ENCODE measurements at places on chromosomes 3 and 15. TPM values are rescaled to one million over a fixed set of nuclear protein-coding genes. Genes with fewer than 3 reads are reported as not detected.

- DNase-seq: no peak
Observed at GRCh38 chr3:119555309-119555735, 4.1 kb downstream of the CD80 start.

IL17RE gene
- 0.74 TPM for total RNA-seq

DNA sequence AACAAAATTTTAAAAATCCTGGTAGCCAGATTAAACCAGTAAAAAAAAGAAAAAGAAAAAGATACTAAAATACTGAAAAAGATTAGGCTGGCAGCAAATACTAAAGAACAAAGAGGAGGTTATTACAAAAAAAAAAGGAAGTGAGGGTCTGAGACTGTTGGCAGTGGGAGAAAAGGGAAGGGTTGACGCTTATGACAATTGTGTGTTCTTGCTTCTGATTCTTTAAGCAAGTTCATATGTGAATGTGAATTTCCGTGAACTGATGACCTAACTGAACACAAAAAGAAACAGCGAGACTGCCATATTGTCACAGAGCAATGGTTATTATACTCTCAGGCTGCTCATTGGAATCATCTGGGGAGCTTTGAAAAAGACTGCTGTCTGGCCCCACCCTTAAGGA, 56.5 kb downstream of the ATP13A4 start:
- DNase-seq: no peak

DNA sequence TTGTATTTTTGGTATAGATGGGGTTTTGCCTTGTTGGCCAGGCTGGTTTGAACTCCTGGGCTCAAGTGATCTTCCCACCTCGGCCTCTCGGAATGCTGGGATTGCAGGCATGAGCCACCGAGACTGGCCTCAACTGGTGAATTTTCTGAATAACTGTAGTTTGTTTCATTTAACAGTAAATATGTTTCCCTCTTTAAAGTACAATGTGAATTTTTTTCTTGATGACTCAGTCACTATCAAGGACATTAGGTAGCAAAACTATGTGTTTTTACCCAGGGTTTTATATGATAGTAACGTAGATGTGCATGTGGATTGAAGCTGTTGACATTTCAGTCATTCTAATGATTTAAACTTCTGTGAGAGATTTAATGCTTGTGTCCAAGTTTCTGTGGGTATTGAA, 40.2 kb upstream of the MAPKBP1 start:
- no peak for DNase-seq

- no peak for DNase-seq
Observed at GRCh38 chr3:172347895-172348679, 100.2 kb downstream of the GHSR start.

DNA sequence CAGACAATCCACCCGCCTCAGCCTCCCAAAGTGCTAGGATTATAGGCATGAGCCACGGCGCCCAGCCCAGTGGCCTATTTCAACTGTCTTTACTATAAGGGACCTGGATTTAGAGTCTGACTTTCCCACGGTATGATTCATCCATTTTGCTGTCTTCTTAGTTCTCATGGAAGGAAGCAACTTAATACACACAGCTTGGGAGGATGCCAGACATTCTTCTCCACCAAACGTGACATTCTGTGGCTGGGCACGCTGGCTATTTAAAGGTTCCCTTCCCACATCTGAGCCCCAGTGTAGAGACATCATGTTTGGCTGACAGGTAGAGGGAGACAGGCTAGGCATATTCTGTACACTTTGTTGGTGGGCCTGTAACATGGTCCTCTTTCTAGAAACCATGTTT, 26.2 kb downstream of the FAM43A start:
- no peak for DNase-seq

- no peak for DNase-seq
Observed at GRCh38 chr3:177279118-177279815, 82.0 kb upstream of the TBL1XR1 start.

- no peak for DNase-seq
Observed at GRCh38 chr3:128274837-128275236, 121.6 kb downstream of the EEFSEC start.

MCF2L2 gene
- total RNA-seq: 1.8 TPM

DNA sequence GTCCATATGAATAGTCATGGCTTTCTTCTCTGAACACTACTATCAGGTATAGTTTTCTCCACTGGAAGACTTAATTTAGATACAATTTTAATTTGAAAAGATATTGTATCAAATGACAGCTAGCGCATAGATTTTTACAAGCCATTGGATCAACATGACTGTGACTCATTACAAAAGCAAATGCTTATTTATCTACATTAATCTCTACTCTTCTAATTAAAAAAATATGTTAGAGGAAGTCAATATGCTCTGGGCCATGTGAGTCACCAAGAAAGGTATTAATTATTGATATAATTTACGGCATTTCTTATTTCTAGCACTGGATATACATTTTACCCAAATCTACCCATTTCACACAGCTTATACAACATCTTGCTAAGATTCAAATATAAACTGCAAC, 800.3 kb upstream of the GBE1 start:
- no peak for DNase-seq

DNA sequence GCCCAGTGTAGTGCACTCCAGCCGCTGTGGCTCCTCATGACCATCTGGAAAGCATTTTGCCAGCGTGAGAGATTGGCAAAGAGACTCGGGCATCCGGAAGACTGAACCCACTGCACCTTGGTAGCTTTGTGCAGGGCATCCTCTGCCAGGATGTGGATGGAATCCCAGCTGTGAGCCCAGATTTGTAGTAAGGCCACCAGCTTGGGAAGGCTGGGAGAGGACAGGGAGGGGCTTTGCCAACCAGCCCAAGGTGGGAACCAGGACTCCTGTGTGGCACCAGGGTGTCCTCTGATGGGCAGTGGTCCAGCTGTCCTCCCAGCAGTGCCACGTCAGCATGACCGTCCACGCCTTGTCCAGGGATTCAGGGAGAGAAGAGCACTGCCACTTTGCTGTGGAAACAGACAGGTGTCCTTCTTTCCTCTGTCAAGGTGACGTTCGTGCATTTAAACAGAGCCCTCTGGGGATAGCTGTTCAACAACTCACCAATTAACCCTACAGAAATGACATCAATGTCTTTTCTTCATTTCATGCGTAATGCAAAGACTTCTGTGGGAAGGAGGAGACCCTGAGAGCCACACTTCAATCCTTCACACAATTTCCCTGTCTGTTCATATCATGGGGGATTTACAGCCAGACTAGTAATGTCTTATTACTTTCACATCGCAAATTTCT, 19.1 kb downstream of the KLF15 start:
- DNase-seq: no peak

DNA sequence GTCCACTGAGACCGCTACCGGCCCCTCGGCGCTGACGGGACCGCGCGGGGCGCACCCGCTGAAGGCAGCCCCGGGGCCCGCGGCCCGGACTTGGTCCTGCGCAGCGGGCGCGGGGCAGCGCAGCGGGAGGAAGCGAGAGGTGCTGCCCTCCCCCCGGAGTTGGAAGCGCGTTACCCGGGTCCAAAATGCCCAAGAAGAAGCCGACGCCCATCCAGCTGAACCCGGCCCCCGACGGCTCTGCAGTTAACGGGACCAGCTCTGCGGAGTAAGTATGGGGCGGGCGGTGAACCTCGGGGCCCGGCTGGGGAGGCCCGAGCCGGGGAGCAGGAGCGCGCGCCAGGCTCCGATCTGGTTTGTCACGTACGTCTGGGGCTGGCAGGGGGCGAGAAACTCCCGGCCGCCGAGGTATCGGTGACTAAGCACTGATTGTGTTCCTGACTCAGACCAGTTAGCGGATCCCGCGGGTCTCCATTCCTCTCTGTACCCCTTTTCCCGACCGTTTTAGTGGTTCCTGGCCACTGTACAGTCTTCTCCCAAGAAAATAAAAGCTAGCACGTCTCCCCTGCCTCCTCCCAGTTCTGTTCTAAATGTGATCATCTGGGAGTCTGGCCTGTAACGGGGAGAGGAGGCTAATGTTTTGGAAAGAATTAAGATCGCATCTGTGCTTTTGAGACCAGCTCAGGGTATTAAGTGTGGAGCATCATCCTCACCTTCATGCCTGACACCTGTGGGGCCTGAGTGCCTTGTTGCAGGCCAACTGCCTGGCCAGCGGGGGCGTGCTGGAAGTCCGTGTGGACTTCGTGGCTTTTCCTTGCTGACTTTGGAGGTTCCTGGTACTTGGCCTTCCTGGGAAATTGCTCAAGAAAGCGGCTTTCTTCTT, 691 bp downstream of the MAP2K1 start:
- peak; percentile 44 for DNase-seq

EXD1 gene
- total RNA-seq: not detected

DNA sequence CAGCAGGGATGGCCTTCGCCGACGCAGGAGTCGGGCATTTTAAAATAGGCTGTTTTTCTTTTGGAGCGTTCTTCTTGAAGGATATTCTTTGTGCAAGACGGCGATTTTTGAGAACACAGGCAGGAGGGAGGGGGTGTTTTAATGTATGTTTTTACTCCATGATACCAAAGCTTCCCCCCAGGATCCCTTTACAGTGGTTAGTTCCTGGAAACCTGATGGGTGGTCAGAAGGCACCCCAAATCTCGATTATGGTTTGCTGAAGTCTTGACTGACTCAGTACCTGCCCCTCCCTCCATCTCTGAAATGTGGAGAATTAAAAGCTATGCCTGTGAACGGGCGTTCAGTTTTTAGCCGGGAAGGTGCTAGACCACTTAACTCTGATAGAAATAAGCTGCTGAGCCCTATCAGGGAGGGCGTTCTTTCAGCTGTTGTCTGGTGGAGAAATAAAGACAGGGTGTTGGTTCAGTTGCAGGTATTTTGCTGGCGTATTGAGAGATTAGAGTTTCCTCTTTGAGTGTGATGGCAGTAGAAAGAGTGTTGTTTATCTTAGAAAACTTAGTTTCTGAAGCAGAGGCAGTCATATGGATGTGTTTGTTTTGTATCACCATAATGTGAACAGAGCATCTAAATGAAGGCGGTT, 3.4 kb downstream of the IGF1R start:
- no peak for DNase-seq

DNA sequence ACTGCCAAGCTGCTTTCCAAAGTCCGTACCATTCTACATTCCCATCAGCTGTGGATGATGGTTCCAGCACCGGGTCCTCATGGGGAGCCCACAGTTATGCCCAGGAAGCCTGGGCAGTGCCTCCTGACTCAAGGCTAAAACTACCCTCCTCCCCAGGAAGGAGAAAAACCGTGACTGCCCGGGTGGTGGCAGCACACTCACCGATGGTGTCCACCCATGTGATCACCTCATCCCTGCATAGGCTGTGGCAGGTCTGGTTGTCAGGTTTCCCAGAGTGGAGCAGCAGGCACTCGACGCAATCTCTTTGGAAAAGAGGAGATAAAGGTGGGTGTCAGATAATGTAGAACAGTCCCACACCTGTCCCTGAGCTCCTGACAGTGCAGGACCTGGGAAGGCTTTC, 38.6 kb downstream of the UMPS start:
- DNase-seq: peak; percentile 42

ACTC1 gene
- total RNA-seq: 4.2 TPM

- no peak for DNase-seq
Observed at GRCh38 chr15:69820819-69821218, 276.9 kb downstream of the TLE3 start.

GRCh38 chr15:31254431-31255175, 72.0 kb upstream of the KLF13 start:
- DNase-seq: no peak

DNA sequence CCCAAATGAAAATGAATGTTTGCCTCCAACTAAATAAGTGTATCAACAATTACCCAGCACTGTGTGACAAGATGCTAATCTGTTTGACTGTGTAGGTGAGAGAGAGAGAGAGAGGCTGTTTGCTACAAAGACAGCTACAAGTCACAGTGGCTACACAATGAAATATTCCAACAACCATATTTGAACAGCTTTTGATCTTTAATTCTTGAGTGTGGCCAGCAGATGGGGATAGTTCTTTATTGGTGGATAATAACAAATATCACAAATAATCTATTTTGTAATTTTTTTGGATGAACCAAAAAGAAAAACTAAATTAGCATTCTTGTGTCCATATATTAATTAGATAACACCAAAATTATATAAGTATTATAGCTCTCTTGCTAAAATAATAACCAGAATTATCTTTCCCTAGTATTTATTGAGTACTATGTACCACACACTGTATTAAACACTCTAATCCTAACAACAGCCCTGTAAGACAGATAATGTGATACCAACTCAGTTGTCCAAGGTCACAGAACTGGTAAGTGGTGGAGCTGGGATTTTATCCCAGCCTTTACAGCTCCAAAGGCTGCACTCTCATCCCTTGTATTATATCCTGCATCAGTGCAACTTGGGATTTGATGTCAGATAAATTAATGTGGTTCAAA, 61.9 kb upstream of the C3orf80 start:
- DNase-seq: no peak

- no peak for DNase-seq
Observed at GRCh38 chr3:59451800-59452746, 402.2 kb upstream of the CFAP20DC start.

CLDN16 gene
- total RNA-seq: not detected

All from endothelial cell (in vitro differentiated cells).